ENCODE measurements at places on chromosomes 13 and 19.

DNA sequence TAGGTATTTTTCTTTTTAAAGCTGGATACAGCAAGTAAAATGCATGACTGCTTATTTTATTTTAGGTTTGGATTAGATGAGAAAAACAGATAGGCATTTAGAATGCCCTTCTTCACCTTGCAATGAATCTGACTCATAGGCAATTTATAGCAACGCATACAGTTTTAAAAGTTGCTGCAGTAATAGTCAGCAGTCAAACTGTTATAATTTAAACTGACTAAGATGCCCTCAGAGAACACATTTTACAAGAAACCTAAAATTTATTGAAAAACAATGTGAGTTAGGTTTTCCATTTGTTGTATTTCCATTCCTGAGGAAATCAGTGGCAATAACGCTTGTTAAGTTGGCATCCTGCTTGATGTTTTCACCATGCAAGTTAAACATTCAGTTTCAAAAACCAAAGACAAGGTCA is 1128.2 kb upstream of the PCDH9 start:
- no peak for DNase-seq

DNA sequence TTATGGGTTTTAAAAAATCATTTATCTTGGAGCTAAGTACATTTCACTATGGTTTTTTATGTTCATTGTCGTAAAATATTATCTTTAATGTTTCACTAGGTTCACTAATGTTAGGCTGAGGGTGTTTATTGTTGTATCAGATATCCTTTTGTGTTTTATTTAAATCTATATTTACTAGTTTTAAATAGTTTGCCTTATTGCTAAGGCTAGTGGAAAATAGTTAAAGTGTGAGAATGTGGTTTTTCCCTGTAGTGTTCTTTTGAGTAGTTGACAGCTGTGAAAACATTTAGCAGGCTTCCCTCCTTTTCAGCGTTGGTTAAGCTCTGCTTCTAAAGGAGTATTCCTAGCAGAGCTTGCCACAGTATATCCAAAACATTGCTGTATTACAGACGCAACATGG is 139.0 kb downstream of the TM9SF2 start:
- DNase-seq, result no peak

GRCh38 chr13:99426426-99426825 is 74.8 kb upstream of the TM9SF2 start:
- DNase-seq, result no peak

- DNase-seq, result no peak
Measured at GRCh38 chr13:77177646-77178045, 149.2 kb downstream of the MYCBP2 start.

- DNase-seq, result no peak
Measured at GRCh38 chr13:61696676-61697075, 281.0 kb upstream of the PCDH20 start.

GRCh38 chr13:66937423-66937822 is 292.7 kb downstream of the PCDH9 start:
- DNase-seq, result no peak

- no peak for DNase-seq
Measured at GRCh38 chr19:19948800-19949199, 48.1 kb downstream of the ZNF93 start.

DNA sequence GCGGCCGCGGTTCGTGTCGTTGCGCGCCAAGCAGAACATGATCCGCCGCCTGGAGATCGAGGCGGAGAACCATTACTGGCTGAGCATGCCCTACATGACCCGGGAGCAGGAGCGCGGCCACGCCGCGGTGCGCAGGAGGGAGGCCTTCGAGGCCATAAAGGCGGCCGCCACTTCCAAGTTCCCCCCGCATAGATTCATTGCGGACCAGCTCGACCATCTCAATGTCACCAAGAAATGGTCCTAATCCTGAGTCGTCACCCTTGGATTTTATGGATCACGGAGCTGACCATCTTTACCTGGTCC is 475 bp downstream of the MRPL57 start:
- DNase-seq, result no peak

- no peak for DNase-seq
Measured at GRCh38 chr13:53005626-53006025, 23.0 kb upstream of the OLFM4 start.

GRCh38 chr13:75870397-75870903 is 234.3 kb downstream of the LMO7 start:
- peak; percentile 20 for DNase-seq

DNA sequence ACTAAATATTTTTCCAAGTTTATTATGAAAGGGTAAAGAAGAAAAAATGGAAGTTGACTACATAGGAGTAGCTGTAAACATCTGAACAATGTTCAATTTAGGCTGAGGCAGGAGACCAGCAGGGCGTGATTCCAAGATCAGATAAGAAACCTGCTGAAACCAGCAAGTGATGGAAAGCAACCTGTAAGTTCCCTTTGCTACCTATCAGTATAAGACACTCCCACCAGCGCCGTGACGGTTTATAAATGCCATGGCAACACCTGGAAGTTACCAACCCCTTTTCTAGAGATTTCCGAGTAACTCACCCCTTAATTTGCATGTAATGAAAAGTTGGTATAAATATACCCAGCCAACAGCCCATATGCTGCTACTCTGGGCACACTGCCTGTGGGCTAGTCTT is 1.1 kb upstream of the ZNF45 start:
- no peak for DNase-seq

- no peak for DNase-seq
Measured at GRCh38 chr13:31107109-31107508, 54.6 kb downstream of the HSPH1 start.

- no peak for DNase-seq
Measured at GRCh38 chr19:3751236-3751635, 10.3 kb downstream of the APBA3 start.

- DNase-seq, result peak; percentile 78
Measured at GRCh38 chr19:4474514-4475022, 2.5 kb downstream of the HDGFL2 start.

DNA sequence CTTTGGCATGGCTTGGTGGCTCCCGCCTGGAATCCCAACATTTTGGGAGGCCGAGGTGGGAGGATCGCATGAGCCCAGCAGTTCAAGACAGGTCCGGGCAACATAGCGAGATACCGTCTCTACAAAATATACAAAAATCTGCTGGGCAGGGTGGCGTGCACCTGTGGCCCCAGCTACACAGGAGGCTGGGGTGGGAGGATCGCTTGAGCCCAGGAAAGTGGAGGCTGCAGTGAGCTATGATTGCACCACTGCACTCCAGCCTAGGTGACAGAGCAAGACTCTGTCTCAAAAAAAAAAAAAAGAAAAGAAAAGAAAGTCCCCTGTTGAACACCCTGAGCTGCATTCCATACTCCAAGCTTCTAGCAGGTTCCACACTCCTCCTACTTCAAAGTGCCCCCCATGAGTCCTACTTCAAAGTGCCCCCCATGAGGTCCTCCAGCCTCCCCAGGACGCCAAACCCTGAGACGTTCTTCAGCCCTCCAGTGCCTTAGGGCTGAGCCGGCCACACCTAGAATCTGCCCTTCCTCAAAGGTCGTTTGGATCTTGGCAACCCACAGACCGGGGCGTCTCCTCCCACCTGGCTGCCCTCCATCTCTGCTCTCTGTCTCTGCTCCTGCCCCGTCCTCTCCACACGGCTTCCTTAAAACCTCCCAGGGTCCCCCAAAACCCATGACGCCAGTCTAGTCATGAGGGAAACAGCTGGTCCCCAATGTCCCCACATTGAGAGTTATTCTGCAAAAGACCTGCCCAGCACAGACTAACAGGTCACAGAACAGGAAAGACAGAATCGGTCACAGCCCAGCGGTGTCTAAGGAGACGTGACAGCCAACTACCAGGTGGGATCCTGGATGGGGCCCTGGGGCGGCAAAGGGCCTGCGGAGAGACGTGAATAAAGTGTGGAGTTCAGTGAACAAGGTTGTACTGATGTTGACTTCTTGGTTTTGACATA is 4.8 kb downstream of the TJP3 start:
- DNase-seq, result no peak

DNA sequence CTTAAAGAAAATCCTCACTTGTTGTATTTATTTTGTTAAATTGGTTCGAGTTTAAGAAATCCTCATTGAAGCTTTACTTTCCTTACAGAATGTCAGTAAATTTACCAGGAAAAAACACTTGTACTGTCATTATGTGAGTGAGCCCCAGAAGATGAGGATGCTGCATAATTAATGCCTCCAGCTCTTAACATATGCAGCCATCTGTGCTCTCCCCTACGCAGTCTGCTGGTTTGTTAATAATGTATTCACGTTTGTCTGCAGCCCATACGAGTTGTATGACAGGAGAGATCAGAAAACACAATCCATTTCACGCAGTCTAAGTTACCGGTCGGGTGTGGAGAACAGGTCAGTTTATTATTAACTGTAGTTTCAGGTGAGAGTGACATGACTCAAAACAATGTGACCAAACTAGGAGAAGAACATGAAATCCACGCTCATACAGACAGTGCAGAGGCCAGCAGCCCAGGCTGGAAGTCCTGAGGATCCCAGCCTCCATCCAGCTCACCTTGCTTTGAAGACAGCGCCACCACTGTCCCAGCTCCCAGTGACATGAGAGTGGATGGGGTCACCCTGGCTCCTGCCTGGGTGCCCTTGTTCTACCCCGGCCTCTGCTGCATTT is 19.8 kb upstream of the ATP11A start:
- no peak for DNase-seq

- DNase-seq, result no peak
Measured at GRCh38 chr13:59538512-59538911, 625.2 kb downstream of the DIAPH3 start.

- no peak for DNase-seq
Measured at GRCh38 chr19:31339411-31339810, 9.8 kb downstream of the TSHZ3 start.

DNA sequence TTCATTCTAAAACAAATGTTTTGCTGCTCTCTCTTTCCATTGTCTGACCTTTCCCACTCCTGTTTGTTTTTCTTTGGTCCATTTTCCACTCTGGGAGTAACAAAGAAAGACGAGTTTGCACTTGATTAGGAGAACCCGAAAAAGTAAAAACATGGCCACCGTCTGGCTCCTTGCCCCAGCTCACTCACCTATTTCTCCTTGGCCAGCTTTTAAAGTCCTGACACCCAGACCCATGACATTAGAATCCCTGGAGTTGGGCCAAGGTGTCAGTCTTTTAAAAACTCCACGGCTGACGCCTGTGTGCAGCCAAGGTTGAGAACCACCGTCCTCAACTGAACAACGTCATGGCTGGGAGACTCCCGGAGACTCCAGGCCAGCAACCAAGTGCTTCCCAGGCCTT is 63.6 kb upstream of the FLT1 start:
- no peak for DNase-seq

- DNase-seq, result no peak
Measured at GRCh38 chr13:47519626-47520025, 481.4 kb downstream of the SUCLA2 start.

DNA sequence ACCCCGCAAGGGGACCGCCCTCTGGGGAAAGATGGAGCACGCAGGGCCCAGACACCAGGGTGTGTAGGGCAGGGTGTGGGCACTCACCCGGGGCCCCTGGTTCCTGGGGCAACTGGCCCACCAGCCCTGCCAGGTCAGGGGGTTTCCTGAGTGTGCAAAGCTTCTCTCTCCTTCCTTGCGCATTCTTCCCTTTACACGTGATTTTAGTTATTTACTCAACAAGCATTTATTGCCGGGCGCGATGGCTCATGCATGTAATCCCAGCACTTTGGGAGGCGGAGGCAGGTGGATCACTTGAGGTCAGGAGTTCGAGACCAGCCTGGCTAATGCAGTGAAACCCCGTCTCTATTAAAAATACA is 20.4 kb downstream of the PRR36 start:
- no peak for DNase-seq

GRCh38 chr19:7597689-7598088 is 2.0 kb downstream of the CAMSAP3 start:
- no peak for DNase-seq

GRCh38 chr19:37127999-37128820 is 44.3 kb downstream of the ZNF585A start:
- no peak for DNase-seq

DNA sequence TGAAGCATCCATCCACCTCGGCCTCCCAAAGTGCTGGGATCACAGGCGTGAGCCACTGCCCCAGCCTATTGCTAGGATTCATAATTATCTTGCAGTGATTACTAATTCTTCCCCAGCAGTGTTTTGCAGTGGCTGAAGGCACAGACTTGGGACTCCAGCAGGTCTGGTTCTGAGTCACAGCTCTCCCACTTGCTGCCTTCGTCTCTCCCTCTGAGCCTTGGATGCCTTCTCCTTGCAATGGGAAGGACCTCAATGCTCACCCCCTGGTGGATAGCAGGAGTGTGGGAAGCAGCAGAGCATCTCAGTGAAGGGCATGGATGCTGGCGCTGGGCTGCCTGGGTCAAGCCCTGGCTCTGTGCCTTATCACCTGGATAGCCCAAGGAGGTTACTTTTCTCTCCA is 37.6 kb upstream of the SHKBP1 start:
- no peak for DNase-seq

DNA sequence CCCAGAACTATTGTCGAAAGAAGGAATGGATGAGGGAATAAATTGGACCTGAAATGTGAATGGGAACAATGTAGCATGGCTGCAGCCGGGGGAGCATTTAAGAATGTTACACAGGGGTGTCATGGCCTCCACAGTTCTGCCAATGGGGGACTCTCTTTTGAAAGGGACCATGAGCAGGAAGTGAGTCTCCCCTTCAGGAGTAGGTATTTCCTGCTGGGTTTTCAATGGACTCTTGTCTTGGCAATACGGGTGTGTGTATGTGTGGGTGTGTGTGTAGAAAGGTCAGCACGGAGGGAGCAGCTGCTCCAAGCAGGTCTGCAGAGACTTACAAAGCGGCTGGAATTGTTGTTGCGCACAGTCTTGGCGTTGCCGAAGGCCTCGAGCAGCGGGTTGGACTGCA is 24.4 kb downstream of the MYO1F start:
- no peak for DNase-seq

- no peak for DNase-seq
Measured at GRCh38 chr19:30231408-30232318, 140.5 kb upstream of the ZNF536 start.

DNA sequence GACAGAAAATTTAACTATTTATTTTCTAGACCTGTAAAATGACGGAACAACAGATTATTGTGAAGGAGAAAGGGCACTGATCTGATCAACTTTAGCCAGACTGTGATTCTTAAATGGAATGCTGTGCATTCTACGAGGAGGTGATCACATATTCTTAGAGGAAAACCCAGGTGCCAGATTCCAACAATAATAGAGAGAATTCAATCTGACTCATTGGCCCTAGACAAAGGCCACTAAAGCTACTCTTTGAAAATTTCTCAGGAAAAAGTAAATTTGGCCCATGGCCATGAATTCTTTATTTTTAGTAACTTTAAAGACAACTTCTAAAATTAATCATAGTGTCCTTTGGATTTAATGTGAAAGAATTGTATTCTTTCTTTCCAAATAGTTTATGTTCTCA is 58.6 kb upstream of the POSTN start:
- DNase-seq, result no peak

- DNase-seq, result no peak
Measured at GRCh38 chr13:111365149-111366005, 44.9 kb downstream of the TEX29 start.

DNA sequence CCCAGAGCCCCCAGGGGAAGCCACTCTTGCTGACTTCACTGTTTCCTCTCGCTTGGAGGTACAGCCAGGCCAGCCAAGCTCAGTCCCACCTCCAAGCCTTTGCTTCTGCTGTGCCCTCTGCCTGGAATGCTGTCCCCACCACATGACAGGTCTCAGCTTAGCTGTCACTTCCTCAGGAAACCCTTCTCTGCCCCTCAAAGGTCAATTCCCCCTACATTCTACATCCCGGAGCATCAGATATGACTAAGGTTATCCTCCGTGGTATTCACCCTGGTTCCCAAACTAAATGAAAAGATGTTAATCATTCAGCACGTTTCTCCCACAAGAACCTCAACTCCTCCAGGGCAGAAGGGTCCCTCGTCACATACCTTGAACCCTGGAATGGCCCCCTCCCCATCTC is 53.5 kb downstream of the PTPRS start:
- no peak for DNase-seq

Measured in NCI-H1436 (cell line).